OCI-M1 (cell line): ENCODE measurements at places on chromosomes 7 and 10.

DNA sequence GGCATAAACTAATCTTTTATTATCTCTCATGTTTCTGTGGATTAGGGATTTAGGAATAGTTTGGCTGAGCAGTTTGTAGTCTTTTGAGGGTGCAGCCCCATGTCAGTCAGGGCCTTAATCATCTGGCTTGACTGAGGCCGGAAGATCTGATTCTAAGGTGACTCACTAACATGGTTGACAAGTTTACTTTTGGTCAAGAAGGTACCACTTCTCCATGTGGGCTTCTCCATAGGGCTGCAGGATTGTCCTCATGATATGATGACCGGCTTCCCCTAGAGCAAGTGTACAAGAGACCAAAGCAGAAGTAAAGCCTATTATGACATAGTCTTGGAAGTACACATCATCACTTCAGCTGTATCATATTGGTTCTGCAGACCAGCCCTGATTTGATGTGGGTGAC lies 45.9 kb upstream of the OIT3 start:
- DNase-seq: peak; percentile 23

- DNase-seq: peak; percentile 91
Measured at GRCh38 chr10:89301721-89302445, at the start of gene IFIT2. Gene IFIT2, plus strand, starts transcription at chr10:89302046. Its CDS starts 78 bp downstream, at chr10:89302124.

DNA sequence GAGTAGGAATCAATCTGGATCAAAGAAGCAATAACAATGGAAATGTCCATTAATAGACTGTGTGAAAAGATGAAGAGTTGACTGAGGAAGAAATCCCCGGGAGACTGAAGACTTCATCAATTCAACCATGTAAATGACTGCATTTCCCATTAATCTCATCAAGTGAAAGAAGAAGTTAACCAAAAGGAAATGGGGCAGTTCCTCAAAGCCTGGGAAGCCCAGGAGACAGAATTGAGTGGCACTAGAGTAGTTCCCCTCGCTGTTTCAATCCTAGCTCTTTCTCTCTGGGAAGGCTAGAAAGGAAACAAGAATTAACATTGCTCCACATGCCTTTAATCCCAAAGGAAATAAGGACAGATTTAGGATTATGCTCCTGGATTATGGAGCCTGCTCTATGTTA lies 4.8 kb upstream of the OR6V1 start:
- DNase-seq: no peak

GRCh38 chr10:82813856-82814255 lies 938.9 kb downstream of the NRG3 start:
- peak; percentile 6 for DNase-seq

DNA sequence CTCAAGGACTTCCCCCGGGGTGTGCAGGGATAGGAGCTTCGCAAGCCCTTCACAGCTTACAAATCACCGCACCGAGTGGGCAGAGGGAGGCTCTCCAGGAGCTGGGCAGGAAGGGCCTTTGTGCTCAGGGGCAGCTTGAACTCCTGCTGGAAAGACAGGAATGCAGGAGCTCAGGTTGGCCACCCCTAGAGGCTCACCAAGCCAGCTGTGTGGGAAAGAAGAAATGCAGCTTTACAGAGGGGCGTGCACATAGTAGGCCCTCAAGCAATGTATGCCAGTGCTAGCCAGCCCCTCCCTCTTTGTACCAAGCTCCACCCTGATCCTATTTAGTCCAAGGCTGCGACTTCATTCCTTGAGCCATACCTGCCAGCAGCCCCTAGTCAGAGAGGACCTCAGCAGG lies 26.1 kb downstream of the STRA8 start:
- no peak for DNase-seq

DNA sequence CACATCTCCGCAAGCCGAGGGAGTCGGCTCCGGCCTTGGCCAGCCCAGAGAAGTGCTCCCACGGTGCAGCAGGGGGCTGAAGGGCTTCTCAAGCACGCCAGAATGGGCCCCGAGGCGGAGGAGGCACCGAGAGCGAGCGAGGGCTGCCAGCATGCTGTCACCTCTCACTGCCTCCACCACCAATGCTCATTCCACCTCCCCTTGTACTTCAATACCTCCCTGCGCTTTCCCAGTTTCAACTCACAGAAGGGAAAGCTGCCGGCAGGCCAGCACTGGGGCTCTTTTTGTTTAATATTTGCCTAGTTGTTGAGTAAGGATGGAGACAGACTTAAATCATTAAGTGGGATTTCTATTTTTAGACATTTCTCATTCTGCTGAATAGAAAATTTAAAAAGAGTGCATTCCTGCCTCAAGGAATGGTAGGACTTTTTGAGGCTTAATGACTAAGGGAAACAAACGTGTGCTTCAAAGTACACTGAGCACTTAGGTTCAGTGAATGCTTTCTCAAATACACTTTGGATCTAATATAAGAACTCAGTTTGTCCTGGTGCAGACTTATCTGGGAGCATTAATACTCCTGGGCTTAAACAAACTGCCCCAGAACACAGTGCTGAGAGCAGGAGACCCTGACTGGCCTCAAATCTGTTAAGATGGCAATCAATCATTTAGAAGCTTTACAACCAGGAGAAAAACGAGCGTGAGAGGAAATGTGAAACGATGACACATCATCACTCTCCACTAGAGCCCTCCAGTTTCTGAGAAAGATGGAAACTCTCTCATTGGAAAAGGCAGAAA lies 131.2 kb downstream of the RALA start:
- DNase-seq: peak; percentile 16

DNA sequence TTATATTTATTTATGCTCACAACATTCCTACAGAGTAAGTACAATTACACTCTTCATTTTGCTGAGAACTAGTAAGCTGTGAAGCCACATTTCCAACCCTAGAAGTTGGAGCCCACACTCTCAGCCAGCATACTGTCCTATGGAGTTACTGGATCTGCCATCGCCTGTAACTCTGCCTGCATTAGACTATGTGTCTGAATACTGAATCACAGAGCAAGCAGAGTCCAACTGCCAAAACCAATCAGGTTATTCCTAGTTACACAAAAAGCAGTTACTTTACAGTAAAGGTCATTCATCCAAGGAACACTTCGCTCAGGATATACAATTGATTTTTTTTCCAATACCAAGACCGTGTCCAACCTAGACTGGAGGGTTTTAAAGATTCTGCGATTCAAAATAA lies 21.5 kb downstream of the CTAGE6 start:
- DNase-seq: no peak

DNA sequence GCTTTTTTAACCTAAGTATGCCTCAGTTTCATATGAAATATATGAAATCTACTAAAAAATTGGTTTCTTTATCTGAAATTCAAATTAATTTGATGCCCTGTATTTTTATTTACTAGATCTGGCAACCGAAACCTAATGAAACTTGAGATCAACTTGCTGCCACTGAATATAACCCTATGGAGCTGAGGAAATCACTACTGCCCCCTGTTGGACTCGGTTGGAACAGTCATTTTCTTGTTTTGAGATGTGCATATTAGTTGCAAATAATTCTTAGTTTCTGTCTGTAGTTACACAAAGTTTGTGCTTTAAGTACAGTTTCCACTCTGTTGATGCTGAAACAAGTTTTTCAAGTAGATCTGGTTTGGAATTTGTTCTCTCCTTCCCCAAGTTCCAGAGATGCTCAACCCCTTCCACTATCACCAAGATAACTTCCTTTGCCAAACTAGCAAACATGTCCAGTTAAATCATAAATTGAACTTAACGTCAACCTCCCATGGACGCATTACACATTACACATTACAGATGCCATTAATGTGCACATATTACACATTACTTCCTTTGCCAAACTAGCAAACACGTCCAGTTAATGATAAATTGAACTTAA lies 22.2 kb upstream of the EXOC4 start:
- DNase-seq: peak; percentile 68

GRCh38 chr7:114924038-114924712 lies 2.3 kb downstream of the MDFIC start:
- DNase-seq: no peak

DNA sequence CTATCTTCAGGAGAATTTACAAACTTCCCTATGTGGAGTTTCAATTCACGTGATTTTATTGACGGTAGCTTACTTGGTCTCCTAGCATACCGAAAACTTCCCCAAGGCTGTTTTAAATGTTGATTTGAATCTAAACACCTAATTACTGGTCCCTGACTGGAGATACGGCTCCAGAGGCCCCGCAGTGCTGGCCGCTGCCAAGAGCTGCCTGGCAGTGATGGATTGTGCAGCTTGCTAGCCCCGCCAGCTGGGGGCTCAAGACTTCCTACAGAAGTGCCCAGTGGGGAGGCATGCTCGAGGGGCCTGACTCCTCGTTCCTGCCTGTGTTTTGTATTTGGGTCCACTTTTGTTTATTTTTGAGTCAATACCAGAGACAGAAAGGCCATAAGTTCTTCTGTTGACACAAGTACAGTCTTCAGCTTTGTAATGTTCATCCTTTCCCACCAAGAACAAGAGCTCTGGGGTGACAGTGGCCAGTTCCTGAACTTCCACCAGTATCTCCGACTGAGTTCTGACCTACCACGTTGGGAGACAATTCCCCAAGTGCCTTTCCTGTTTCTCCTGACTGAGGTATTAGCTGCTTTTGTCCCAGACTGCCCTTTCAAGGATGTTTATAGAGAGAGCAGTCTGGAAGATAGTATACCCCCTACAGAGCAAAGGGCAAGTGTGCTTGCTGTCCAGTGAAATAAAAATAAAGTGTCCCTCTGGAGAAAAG lies 80.7 kb upstream of the CXCL12 start:
- no peak for DNase-seq

DNA sequence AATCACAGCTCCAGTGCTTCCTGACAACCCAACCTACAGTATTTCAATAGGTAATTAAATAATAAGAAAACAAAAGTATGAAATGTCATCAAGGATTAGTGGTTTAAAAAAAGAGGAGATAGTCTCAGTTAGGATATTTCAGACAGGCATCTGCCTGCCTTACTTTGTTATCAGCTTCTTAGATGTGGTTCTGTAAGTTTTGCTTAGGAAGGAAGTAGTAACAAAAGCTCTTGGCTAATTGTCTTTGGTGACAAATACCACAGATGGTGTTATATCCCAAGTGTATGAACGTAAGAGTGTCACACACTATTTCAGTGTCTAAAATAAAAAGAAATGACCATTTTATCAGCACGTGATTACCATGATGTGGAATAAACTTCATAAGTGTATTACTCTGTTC lies 9.8 kb upstream of the ACTA2 start:
- DNase-seq: peak; percentile 54

GRCh38 chr10:79093658-79094411 lies 25.1 kb downstream of the ZMIZ1 start:
- DNase-seq: peak; percentile 98

GRCh38 chr10:13095094-13095493 lies 4.9 kb upstream of the OPTN start:
- no peak for DNase-seq

DNA sequence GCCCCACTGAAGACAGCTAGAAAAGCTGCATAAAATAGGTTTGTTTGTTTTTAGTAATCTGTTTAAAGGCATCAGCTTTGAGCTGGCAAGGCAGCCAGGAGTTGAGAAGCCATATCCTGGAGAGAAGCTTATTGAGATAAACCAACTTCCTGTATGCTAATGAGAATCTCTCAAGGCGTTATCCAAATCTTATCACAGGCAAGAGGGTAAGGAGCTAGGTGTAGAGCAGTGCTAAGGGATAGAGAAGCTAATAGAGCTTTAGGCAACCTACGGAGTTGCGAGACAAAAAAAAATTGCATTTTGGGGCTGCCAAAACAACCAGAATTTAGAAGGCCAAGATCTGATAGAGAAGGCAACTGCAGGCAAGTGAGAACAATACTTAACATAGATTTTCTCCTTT lies 641.6 kb downstream of the SH2D4B start:
- peak; percentile 12 for DNase-seq

DNA sequence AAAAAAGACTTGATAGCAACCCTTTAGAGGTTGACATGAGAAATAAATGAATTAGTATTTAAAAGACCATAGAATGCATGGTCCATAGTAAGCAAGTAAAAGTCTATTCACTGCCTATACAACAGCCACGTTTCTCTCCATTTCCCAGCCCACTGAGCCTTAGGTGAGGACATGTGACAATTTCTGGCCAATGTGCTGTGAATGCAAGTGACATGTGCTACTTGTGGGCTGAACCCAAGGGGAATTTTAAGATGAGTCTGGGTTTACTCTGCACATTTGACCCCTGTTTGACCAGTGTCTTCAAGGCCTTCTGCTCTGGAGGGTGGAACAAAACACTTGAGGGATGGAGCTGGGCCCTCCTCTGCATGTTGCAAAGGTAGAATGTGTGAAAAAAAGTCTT lies 384.4 kb upstream of the KLF6 start:
- DNase-seq: no peak

- DNase-seq: peak; percentile 92
Measured at GRCh38 chr7:127885843-127886242, 145.4 kb downstream of the LRRC4 start.

DNA sequence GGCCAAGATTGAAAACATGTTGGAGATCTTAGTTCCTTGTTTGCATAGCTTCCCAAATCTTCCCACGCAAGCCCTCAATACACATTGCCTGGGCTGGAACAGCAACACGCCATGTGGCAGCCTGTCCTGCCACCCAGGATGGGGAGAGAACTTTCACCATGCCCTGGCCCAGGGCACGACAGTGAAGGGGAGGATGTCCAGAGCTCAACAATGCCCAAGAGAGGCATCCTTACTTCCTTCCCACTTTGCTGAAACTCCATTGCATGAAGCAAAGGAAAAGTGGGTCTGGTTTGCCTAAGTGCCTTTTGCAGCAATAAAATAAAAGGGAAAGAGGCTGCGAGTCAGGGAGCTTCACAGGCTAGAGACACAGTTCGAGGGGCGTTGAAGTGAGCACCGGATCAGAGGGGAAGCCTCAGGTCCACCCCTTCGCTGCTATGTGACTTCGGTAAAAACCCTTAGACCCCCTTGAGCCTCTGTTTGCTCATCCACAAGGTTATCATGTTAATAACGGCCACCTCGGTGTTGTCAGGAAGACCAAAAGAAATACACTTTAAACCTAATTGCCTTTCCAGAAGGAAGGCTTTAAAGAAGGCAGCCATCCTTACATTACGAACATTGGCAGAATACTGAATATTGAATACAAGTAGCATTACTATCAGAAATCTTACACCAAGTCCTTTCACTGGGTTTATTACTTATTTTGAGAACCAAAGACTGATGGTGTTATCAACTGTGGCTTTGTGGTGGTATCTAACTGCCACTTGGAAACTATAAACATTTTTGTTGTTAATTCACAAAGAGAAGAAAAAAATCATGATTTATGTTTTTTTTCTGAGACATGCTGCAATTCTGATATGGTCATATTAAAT lies 133.3 kb downstream of the ICA1 start:
- DNase-seq: peak; percentile 26

DNA sequence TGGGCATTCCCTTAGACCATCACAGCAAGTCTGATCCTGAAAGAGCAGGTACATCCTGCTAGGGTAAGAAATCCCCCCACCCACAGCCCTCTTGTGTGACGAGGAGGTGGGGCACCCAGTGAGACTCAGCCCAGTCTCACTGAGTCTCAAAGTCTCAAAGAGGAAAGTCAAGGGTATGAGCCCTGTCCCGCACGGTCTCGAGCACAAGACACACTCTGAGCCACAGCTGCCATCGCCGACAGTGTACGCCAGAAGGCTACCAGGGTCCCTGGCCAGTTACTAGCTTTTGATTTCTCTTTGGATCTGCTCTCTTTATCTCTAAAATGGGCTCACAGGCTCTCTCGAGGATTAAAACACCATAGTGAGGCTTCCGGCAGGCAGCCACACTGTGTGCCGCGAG lies 190.2 kb downstream of the TNS3 start:
- DNase-seq: no peak
